ENCODE measurements at places on chromosomes 1 and 21.

- DNase-seq = peak; percentile 28
Observed at GRCh38 chr1:7783178-7783711, 846 bp upstream of the PER3 start.

DNA sequence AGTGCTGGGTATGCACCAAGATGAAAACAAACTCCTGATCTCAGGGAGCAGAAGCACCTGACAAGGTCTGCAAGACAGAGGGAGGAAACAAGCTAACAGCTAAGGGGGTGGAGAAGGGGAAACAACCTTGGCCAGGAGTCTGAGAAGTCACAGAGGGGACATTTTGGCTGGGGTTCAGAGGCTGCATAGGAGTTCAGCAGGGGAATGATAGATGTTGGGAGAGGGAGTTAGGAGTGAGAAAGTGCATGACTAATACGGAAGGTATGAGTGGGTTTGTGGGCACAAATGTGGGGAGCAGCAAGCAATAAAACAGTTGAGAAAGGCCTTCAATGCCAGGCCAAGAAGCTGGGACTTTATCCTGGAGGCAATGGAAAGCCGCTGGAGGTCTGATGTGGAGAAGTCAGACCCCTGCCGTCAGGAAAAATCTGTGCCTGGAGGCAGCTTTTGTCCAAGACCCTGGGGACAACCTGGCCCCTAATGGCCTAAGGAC is 16.4 kb downstream of the EPHA2 start:
- no peak for DNase-seq

DNA sequence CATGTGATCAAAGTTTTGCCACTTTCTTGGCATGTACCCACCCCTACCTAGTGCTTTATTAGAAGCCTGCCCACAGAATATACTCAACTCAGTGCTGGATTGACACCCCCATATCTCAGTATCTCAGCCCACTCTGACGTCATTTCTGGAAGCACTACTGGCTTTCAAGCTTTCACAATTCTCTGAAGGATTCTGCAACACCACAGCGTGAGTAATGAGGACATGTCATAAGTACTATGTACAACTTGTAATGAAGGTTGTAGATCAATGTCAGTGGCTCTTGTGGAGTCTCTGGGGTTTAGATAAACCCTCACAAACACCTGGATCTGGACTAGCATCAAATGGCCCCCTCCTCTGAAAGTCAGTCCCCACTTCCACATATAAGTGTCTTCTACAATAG is 57.2 kb downstream of the TNFSF4 start:
- no peak for DNase-seq

GRCh38 chr1:101520302-101520701 is 283.5 kb downstream of the S1PR1 start:
- DNase-seq = peak; percentile 34

DNA sequence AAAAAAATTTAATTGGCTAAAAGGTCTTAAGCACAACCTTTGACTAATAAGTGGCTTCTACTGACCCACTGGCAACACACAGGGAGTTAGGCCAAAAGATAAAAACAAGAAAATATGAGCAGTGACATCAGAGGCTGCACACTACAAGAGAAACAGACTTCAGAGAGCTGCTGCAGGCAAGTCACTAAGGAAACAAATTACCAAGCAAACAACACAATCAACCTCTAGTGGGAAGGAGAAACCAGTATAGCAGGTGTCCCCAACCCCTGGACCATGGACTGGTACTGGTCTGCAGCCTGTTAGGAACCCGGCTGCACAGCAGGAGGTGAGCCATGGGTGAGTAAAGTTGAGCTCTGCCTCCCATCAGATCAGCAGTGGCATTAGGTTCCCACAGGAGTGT is 20.8 kb upstream of the ENSA start:
- no peak for DNase-seq

DNA sequence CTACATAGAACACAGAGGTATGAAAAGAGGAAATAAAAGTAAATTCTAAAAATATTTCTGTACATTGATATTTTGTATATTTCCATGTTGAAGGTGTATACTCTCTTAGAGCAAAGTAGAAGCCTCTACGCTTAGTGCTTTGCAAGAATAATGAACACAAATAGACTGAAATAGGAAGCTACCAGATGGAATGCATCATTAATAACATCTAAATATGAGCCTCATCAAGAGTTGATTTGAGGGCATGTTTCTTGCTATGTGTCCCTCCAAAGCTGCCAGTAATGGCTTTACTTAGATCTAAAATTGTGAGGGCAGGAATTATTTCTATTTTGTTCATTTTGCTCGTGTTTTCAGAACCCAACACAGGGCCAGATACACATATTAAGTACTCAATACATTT is 94.4 kb downstream of the KCNT2 start:
- no peak for DNase-seq

All from CD4-positive, alpha-beta T cell treated with Interleukin-2 at 100 ng/mL for 4 hours (primary cell).